T-cell (primary cell): ENCODE measurements at places on chromosomes 7 and 10.

GRCh38 chr10:3806603-3807002, 21.6 kb upstream of the KLF6 start:
- DNase-seq = no peak
- no peaks in the 10 kb centered on the region for H3K36me3 ChIP-seq
- H3K4me3 ChIP-seq = no peak overlapping the region
- peaks cover 86% of the 10 kb centered on the region for H3K4me1 ChIP-seq
- H3K27me3 ChIP-seq = no peaks in the 10 kb centered on the region

DNA sequence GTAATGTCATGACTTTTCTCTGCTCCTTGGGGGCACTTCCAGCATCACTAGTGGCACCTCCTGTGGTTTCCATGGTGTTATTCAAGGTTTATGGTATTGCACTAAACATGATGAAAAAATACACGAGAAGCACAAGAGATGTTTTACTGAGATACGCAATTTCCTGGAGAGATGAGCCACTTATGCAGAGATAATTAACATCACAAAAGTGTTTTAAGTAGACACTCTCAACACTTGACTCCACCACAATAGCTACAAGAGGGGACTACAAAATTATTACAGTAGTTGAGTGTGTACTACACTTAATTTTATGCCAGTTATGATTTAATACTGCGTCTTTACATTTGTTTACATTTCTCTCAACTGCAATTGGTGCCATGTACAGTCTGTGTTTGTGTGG, 906.7 kb downstream of the DNAJB9 start:
- DNase-seq = no peak
- no peaks in the 10 kb centered on the region for H3K27me3 ChIP-seq
- no peaks in the 10 kb centered on the region for H3K36me3 ChIP-seq
- H3K27ac ChIP-seq = no peak overlapping the region
- H3K4me1 ChIP-seq = no peaks in the 10 kb centered on the region

- peaks cover 6% of the 10 kb centered on the region for H3K27me3 ChIP-seq
- H3K36me3 ChIP-seq = no peaks in the 10 kb centered on the region
- DNase-seq = no peak
- no peaks in the 10 kb centered on the region for H3K4me1 ChIP-seq
- H3K4me3 ChIP-seq = no peak overlapping the region
Observed at GRCh38 chr10:33032654-33033151, 74.7 kb upstream of the ITGB1 start.

DNA sequence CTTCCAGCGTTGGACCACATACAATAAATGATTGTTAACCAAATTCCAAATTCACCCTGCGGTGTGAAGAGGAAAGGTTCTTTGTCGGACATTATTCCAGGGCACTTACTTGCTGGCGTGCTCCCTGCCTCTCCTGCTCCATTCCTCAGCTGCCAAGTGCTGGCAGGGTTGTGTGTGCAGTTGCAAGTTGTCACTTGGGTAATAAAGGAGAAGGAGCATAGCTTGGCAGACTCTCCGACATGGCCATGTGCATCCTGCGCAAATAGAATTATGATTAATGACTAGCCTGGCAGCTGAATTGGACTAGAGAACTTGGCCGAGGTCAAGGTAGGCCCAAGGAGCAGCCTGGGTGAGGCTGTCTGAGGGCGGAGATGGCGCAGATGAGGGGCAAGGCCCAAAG, 92.3 kb upstream of the ELMO1 start:
- H3K27me3 ChIP-seq = no peaks in the 10 kb centered on the region
- no peak overlapping the region for H3K27ac ChIP-seq
- no peaks in the 10 kb centered on the region for H3K36me3 ChIP-seq
- no peak overlapping the region for H3K4me3 ChIP-seq
- H3K4me1 ChIP-seq = no peaks in the 10 kb centered on the region

- no peak overlapping the region for H3K4me3 ChIP-seq
- H3K27me3 ChIP-seq = no peaks in the 10 kb centered on the region
- no peak overlapping the region for H3K27ac ChIP-seq
- H3K36me3 ChIP-seq = no peaks in the 10 kb centered on the region
- no peaks in the 10 kb centered on the region for H3K4me1 ChIP-seq
Observed at GRCh38 chr10:129402459-129402858, 64.6 kb upstream of the MGMT start.

DNA sequence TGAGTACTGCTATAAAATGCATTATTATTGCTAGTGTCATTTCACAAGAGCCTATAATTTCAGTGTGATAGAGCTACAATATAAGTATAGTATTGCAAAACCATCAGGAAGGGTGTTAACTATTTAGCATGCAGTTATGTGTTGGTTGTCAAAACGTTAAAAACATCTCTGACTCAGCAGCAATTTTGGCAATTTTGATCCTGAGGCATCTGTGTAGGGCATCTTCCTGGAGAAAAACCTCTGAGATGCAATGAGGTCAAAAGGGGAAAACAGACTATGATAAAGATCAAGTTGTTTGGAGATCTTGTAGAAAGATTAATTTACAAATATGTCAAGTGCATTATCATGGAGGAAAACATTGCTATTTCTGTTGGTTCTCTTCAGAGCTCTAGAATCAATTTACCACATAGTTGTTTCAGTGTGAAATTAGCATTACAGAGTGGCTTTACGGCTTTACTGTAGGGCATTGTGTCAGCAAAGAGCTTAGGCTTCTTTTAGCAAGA, 5.3 kb downstream of the CFTR start:
- no peaks in the 10 kb centered on the region for H3K27me3 ChIP-seq
- no peaks in the 10 kb centered on the region for H3K36me3 ChIP-seq
- H3K4me1 ChIP-seq = peaks cover 3% of the 10 kb centered on the region
- no peak for DNase-seq
